ENCODE measurements at places on chromosomes 12 and 14. TPM values are rescaled to one million over a fixed set of nuclear protein-coding genes. Genes with fewer than 3 reads are reported as not detected.
A peak's percentile ranks its signal among the peaks of the same experiment; 100 is the strongest.

- peak; percentile 53 for DNase-seq
Observed at GRCh38 chr14:105487986-105488777, 1.5 kb downstream of the CRIP1 start.

DNA sequence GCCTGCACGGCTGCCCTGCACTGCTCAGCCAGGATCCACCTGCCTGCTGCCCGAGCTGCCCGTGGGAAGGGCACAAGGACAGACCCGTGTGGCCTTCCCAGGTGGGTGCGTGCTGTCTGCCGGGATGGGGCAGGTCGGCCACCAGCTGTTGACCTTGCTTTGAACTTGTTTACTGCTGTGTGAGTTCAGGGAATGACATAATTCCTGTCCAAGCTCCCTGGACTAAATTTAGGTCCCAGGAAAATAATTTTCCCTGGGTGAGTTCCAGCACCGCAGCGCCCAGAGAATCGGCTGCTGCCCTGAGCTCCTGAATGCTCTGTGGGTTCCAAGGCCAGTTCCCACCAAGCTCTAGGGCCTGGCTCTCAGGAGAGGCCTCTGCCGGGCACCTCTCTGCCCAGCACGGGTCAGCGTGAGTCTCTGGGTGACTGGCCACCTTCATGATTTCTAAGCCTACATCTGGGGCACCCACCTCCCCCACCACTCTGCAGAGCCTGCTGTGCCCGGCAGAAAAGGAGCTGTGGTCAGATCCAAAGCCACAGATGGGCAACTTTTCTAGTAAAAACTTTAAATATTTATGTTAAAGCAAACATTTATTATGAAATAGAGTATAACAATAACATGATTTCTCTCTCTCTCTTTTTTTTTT, 27.2 kb upstream of the MLXIP start:
- DNase-seq: no peak

DNA sequence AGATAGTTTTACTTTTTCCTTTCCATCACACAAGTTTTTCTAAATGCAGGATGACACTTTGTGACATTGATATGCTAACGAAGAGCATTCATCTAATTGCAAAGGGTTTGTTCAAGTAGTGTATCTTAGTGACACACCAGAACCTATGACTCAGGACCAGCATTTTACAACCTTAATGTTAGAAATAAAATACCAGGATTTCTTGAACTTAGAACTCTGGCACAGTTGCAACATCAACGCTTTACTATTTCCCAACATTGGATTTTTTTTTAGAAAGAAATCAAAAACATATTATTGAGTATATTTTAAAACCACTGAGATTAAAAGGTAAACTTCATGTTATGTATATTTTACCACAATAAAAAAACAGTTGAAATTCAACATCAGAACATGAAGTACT, 17.9 kb upstream of the PLEKHG6 start:
- DNase-seq: no peak

The ZC3H14 gene
- 34.0 TPM for total RNA-seq

The PPP1R1A gene
- 215 TPM for total RNA-seq

DNA sequence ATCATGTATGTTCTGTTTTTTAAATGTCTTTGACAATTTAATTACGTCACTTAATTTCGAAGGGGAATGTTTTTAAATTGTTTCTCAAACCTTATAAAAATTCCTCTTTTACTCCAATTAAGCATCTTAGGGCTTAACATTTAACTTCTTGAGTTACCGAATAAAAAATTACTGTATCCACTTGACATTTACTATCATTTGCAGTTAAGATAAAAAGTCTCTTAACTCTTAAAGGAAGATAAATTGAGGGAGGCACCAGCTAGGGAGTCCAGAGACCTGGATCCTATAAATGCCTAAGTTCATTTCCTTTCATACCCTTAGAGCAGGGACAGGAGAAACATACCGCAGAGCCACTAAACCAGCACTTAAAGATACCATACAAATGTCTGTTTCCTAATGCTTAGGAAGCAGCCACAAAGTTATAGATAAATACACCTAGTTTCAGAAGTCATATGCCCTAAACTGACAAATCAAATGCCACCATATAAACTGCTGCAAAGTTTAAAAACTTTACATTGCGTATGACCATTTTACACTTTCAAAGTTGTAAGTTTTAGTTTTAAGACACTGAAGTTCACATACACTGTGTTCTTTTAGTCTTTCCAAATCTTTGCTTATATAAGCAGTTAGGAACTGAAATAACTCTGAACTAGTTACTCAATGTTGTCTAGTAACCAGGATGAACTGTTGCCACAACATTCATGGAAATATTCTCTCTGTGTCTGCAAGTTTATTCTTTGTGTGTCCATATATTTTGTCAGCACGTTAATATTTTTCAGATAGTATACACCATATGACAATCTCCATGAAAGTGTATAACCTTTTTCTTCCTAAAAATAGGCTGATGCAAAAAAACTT, 71.2 kb downstream of the GALNT4 start:
- no peak for DNase-seq

- DNase-seq: peak; percentile 98
Observed at GRCh38 chr14:102524451-102525218, 15.1 kb upstream of the ANKRD9 start.

The RNFT2 gene
- total RNA-seq: 0.50 TPM

- no peak for DNase-seq
Observed at GRCh38 chr12:67969134-67969802, 20.0 kb upstream of the IFNG-AS1 start.

DNA sequence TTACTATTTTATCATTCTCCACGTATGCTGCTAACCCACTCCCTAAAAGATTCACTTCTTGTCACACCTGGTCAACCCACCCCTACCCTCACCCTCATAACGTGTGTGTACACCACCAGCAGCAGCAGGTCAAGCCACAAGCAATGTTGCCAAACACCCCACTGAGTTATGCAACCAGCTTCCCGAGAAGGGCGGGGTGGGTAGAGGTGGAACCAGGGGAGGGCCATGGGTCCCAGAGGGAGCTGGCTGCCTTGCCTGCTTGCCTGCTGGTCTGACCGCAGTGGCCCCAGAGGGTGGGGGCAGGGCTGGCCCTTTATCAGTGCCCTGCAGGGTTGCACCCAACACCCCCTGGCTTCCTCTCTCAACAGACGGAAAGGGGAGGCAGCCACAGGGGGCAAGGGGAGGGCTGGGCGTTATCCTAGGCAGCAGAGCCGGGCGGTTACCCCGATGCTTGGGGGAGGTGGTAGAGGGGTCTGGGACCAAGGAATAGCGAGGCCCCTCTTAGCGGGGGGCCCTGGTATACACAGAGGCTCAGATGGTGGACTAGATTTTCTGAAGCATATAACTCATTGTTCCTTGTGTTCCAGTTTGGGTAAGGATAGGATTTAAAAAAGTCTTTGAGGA, 3.5 kb upstream of the NFE2 start:
- DNase-seq: peak; percentile 69

DNA sequence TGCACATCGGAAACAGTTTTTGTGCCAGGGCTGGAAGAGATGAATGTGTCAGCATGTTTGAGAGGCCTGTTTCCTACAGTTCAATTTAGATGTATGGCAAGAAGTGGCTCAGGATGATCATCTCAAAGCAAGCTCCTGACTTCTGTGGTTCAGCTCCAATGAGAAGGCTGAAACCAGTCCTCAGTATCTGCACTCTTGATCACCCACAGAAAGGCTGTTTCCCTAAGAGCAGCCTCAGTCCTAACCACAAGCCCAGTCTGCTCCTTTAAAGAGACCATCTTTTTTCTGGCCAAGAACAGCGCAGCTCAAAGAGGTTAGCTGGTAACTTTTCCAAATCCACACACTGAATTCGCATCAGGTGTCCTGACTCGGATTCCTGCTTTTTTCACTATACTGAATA, 19.2 kb downstream of the CSRP2 start:
- no peak for DNase-seq

DNA sequence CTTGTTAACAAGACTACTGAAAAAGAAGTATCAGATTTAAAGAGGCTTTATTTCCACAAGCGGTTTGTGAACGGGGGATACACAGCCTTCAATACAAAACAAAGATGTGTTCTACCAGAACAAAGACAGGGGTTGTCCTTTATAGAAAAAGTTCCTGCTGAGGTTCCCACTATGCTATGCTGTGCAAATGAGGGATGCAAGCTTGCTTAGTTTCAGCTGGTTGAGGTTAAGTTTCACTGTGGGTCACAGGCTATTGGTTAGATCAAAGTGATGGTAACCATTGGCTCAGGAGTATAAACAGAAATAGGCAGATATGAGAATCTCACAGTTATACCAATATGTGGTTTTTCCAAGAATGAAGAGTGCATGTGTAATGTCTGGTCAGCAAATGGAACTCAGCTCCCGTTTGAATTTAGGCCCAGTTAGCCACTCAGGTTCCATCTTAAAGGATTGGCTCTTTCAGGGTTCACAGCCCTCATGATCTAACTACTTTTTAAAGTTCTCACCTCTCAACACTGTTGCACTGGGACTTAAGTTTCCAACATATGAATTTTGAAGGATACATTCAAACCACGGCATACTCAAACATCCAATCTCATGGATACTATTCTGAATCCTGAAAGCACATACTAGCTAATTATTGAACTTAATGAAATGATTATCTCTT, 215.4 kb upstream of the DCN start:
- no peak for DNase-seq

The MEG3 gene
- total RNA-seq: 24.9 TPM

DNA sequence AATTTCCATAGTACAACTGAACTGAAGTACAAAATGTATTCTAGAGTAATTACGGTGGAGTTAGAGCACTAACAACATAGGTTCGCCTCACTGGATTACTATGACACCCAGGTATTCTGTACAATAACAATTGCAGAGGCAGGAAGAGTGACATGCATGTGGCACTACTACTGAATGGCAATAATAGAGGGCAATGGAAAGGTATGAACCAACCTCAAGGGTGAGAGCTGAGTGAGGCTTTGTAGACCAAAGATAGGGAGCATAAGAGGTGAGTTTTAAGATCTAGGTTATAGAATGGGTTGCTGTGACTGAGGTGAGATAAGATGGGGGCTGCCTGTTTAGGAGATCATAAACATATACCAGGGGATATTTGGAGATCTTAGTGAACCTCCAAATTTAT, 343.1 kb downstream of the PCNX1 start:
- no peak for DNase-seq

DNA sequence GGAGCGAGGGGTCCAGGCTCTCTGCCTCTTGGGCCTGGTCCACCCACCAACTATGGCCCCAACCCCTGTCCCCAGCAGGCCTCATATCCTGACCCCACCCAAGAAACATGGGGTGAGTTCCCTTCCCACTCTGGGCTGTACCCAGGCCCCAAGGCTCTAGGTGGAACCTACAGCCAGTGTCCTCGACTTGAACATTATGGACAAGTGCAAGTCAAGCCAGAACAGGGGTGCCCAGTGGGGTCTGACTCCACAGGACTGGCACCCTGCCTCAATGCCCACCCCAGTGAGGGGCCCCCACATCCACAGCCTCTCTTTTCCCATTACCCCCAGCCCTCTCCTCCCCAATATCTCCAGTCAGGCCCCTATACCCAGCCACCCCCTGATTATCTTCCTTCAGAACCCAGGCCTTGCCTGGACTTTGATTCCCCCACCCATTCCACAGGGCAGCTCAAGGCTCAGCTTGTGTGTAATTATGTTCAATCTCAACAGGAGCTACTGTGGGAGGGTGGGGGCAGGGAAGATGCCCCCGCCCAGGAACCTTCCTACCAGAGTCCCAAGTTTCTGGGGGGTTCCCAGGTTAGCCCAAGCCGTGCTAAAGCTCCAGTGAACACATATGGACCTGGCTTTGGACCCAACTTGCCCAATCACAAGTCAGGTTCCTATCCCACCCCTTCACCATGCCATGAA, 8.6 kb downstream of the ARHGAP9 start:
- DNase-seq: no peak

DNA sequence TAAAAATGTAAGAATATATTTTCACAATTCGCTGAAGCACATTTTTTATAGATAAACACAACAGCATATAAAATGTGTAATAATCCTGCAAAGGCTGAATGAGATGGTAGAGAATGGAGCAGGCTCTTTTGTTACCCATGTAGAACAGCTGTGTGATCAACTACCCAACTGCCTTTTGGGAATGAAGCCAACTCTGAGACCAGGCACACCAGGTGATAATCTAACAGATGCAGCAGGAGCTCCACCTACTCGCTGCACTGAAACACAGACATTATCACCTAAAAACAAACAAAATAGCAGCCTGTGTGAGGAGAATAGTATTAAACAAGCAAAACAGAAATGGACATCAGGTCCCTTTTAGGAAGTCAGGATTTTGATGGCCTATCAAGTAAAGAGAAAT, 183.3 kb downstream of the CCDC59 start:
- no peak for DNase-seq

Data from psoas muscle (tissue), 8 donors.